ENCODE measurements at places on chromosomes 2 and 18.
A peak's percentile ranks its signal among the peaks of the same experiment; 100 is the strongest.

GRCh38 chr2:117064021-117064420 is 750.5 kb upstream of the DDX18 start:
- DNase-seq, result no peak

DNA sequence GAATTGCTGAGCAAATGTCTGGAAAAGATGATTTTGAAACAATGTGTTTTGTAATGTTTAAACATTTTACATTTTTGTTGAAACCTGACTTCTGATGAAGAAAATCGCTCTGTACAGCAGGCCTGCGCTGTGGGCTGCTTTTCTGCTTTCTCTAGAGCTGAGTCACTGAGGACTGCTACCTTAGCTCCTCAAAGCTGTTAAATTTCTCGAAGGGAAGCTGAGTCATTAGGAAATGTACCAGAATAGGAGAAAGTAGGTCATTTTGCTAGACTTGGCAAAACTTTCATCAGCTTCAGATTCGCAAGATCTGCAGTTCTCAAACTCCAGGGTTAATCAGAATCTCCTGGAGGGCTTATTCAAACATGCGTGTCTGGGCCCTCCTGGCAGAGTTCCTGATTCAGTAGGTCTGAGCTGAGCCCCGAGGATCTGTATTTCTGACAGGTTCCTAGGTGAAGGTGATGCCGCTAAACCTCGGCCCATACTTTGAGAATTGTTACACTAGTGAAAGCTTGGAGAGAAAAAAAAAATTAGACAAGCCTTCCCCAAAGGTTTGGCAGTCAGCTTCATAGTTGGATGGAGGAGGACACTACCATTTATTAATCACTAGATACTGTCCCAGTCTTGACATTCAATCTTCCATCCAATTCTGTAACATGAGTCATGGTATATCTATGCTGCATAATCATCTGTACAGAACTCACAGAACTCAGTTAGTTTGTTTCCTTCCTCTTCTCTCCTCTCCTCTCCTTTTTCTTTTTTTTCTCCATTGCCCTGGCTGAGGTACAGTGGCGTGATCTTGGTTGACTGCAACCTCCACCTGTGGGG is 297.6 kb downstream of the PARD3B start:
- DNase-seq, result no peak

GRCh38 chr18:70384181-70384790 is 95.4 kb downstream of the SOCS6 start:
- peak; percentile 76 for DNase-seq

GRCh38 chr2:119264781-119265692 is 41.4 kb downstream of the STEAP3 start:
- DNase-seq, result peak; percentile 68

GRCh38 chr2:54757500-54757899 is 34.0 kb downstream of the EML6 start:
- DNase-seq, result no peak

GRCh38 chr2:229392196-229392595 is 121.1 kb upstream of the PID1 start:
- DNase-seq, result no peak

- no peak for DNase-seq
Measured at GRCh38 chr2:143226714-143227541, 97.7 kb downstream of the ARHGAP15 start.

- DNase-seq, result no peak
Measured at GRCh38 chr2:163518762-163519161, 217.0 kb downstream of the FIGN start.

DNA sequence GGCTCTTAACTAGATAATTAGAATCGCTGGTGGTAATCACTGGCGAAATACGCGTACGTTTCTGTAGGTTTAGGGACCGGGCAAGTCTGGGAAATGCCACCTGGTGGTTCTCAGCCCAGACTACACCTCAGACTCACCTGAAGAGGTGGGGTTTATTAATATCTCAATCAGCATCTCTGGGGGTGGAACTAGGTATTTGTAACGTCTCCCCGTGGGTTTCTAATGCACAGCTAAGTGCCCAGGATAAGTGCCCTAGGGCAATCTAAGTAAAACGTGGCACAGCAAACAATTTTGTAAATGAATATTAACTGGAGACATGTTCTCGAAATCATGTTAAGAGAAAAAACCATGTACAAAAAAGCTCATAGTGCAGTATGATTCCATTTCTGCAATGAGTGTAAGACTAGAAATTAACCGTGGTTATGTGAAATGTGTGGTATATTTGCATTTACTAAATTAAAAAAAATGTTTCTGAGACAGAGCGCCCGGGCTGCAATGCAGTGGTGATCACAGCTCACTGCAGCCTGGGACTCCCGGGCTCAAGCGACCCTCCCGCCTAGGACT is 760 bp upstream of the CNOT11 start:
- peak; percentile 89 for DNase-seq

GRCh38 chr2:169925968-169926367 is 98.7 kb downstream of the UBR3 start:
- no peak for DNase-seq

- DNase-seq, result no peak
Measured at GRCh38 chr2:7523481-7524120, 606.4 kb downstream of the RNF144A start.

DNA sequence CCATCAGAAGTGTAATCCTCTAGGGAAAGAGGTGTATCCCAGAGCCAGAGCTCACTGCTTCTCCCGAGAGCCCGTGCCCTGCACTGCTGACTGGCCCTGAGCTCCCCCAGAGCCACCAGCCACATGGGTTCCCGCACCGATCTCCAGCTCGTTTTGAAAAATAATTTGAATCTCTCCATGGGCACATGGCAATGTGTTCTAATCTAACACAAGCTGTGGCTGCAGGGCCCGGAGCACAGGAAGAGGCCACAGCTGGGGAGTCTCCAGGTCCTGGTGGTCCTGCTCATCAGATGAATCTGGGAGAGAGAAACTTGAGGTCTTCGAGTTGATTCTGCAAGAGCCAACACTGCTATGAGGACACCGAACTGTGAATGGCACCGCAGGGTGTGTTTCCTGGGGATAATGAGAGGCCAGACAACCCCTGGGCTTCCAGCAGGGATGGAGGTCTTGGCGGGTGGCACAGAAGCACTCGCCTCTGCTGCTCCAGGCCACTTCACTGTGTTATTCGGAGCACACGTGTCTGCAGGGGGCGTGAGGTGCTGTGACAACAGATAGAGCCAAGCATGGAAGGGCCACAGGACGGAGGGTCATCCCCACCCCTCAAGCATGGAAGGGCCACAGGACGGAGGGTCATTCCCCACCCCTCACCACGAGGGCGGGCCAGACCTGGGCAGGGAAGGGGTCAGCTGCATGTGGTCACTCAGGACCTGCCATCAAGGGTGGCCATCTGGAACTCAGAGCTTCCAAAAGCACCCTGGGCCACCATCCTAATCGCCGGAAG is 196.8 kb downstream of the NDUFA10 start:
- no peak for DNase-seq

DNA sequence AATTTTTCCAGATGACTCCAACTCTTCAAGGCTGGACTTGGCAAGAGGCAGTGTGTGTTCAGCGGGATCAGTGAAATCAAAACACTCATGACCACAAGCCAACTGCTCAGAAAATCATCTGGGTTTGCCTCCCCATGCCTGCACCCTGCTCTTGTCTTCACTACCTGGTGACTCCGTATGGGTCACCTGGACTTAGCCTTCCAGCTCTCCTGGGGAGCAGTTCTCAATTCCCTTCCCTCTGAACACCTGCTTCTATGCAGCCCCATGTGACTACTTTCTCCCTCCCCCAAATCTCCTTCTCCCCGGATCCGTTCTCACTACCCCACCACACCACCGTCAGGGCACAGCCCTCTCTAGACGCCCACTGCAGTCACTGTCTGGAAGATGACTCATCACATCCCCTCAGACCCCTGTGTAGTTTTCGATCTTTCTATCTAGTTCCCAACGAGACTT is 130.2 kb upstream of the ID2 start:
- no peak for DNase-seq

GRCh38 chr2:205957452-205958154 is 128.4 kb downstream of the INO80D start:
- no peak for DNase-seq

DNA sequence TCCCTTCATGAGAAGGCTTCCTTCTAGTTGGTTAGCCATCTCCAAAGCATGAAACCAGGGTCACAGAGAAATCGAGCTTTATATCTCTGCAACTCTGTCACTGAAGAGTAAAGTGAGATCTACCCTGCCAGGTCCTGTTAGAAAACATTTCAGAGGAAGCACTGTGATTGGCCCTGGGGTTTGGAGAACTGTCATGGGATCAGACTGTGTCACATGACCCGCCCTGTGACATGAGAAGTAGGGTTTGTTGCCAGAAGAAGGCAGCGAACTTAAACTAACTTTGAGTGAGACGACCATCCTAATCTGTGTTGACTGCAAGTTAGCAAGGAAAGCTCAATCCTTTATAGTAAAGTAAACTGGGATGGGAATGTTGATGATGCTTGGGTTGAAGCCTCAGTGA is 55.5 kb downstream of the SLC9A2 start:
- DNase-seq, result no peak

- DNase-seq, result peak; percentile 62
Measured at GRCh38 chr2:164495491-164496223, 125.6 kb downstream of the GRB14 start.

DNA sequence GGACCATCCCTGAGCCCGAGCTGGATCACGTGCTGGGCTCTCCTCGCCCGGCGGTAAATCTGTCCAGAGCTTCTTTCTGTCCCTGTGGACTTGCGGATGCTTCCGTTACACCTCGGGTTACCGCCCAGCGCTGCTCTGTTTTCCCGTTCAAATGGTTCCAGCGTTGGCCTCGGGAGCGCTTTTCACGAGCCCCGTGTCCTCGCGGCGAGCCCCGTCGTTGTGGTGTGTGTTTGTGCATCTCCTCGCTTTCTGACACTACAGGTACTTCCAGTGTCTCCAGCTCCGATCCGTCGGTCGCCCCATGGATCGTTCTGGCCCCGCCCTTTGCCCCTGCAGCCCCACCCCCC is 77.4 kb downstream of the RTP5 start:
- DNase-seq, result no peak

DNA sequence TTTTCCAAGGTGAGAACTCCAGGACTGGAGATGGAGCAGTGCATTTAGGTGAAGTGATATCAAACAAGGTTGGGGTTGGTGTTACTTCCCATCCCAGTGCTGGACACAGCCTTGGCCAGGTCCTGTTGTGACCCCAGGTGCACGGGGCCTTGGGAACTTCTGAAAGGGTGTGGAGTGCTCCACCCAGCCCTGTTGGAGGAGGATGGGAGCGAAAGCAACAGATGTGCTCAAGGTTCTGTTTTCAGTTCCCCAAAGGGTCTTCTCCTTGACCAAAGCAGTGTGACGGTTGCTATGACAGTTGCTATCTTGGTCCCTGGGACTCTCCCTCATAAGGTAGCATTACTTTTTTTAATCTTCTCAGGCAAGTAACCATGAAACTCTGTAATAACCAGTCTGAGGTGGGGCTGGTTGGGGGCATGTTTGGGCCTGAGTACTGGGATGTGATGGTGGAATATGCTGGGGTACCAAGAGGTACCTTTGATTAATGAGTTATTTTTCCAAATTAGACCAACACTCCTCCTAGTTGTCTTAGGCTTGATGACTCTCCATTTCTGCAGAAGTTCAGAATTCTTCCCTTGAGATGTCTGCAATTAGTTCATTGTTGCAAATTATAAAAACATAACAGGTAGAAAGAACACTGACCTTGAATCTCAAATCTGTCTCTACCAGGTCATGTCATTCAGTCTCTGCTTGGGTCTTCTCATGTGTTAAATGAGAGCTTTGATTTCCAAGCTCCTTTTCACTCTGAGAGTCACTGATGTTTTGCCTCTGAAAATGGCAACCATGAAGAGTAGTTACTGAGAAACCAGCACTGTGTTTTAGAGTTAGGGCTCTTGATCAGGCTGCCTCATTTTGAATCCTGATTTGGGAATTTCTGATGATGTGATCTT is 154.5 kb downstream of the RPIA start:
- DNase-seq, result no peak

GRCh38 chr2:7111626-7112025 is 194.4 kb downstream of the RNF144A start:
- peak; percentile 2 for DNase-seq
